ENCODE measurements at places on chromosomes 1 and 21. TPM values are rescaled to one million over a fixed set of nuclear protein-coding genes. Genes with fewer than 3 reads are reported as not detected.

DNA sequence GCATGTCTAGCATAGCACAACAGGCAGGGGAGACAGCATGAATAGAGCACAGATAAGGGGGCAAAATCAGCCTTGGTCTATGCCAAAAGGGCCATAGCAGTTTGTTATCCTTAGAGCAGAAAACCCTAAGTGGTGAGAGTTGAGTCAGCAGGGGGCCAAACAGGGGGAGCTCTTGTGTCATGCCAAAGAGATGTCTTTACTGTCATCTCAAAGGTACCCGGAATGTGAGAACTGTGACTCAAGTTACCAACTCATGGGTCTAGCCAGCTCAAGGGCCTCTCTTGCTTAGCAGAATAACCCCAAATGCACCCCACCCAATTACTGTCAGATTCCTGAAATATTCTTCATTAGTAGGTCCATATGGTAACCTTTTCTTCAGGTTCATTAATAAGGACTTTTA lies 45.9 kb upstream of the NRDC start:
- no peak for DNase-seq

- DNase-seq: no peak
Measured at GRCh38 chr1:205298191-205298994, 23.2 kb downstream of the NUAK2 start.

DNA sequence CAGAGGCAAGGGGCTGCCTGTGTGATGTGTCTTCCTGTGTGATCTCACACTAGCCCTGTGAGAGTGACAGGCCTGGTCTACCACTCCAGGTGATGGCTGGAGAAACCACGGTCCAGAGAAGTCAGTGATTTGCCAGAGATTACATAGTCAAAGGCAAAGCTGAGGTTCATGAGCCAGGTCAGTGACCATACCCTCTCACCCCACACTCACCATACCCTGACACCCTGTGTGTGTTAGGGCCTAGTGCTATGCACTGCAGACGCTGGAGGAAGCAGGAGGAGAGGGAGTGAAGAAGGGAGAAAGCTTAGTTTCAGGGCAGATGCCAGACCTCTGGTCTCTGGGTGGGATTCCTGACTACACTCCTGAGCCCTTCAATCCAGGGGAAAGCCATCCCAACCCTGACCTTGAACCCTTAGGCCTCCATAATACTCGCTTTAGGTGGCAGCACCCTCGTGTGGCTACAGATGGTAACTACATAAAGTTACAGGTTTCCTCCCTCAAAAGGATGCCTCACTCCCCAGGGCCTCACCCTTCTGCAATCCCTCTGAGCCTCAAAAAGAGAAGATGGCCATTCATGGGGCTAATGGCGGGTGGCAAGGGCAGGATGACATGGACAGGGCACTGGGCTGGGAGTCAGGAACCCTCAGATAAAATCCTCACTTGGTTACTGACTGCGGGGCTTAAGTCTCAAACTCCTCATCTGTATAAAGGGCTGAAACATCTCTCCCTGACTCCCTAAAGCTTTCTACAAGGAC lies 20.8 kb upstream of the SDC3 start:
- DNase-seq: no peak

GRCh38 chr1:215797859-215798258 lies 230.8 kb downstream of the KCTD3 start:
- DNase-seq: no peak

GRCh38 chr1:29043274-29043965 lies 80.3 kb downstream of the TMEM200B start:
- DNase-seq: no peak

GRCh38 chr1:100971021-100971420 lies 54.6 kb downstream of the DPH5 start:
- DNase-seq: no peak

- DNase-seq: no peak
Measured at GRCh38 chr1:2429780-2430591, 17.6 kb upstream of the PEX10 start.

GRCh38 chr1:108880850-108881249 lies 4.1 kb downstream of the GPSM2 start:
- no peak for DNase-seq

GRCh38 chr1:3778590-3779264 lies 6.2 kb downstream of the SMIM1 start:
- no peak for DNase-seq

DNA sequence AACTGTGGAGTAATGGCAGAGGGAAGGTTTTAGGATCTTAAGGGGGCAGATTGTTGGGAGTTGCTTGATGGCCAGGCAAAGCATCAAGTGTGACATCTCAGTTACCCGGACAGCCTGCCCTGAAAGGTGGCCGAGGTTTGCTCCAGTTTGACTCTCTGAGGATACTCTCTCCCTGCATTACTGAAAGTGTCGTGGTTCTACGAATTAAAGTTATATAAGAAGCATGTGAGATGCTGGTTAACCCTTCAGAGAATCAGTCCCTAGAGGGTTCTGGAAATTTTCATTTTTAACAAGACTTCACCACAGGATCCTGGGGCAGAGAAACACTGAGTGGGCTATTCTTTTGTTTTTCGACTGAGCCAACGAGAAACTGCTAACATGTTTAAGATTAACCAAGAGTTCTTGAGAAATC lies 689 bp upstream of the ZNF644 start:
- DNase-seq: no peak

- DNase-seq: no peak
Measured at GRCh38 chr1:7207875-7208646, 422.8 kb downstream of the CAMTA1 start.

DNA sequence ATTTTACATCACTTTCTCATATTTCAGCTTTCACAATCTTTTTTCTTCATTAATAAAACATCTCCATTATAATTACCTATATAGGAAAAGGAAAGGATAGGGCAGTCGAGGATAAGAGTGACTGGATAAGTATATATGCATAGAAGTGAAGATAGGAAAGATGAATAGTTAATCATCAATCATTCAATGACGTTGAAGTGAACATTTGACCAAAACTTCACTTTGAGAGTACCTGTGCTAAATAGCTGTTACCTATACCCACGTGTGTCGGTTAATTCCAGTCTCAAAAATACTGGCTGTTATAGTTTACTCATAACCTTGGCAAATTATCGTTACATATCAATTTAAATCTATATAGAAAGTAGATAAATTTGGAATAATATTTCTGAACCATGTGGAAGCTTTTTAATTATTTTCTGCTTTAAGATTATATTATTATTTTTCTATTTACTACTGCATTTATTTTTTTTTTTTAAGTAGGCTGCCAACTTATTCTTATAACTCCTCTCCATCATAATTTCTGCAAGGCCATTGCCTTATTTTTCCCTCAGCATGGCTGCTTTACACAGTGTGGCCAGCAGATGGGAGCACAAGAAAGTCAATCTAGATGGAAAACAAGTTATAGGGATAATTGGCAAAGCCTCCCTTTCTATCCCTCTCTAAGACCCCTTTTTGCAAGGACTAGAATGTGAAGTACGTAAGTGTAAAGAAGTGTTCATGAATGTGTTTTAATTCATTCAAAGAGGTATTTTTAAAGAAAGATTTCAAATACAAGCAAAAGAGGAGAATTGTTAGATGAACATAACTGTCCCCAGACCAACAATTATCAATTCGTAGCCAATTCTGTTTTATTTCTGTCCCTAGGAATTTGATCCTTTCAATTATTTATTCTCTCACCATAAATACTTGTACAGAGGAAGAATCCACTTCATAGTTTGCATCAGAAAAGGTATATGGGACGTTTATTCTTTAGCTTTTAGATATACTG lies 290.4 kb downstream of the KCNT2 start:
- DNase-seq: no peak

DNA sequence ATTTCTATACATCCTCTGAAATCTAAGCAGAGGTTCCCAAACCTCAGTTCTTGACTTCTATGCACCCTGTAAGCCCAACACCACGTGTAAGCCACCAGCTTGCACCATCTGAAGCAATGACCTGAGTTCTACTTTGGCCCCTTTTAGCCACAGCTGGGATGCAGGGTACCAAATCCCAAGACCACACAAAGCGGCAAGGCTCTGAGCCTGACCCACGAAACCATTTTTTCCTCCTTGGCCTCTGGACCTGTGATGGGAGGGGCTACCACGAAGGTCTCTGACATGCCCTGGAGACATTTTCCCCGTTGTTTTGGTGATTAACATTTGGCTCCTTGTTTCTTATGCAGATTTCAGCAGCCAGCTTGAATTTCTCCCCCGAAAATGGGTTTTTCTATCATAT lies 38.8 kb downstream of the STXBP3 start:
- DNase-seq: no peak

DNA sequence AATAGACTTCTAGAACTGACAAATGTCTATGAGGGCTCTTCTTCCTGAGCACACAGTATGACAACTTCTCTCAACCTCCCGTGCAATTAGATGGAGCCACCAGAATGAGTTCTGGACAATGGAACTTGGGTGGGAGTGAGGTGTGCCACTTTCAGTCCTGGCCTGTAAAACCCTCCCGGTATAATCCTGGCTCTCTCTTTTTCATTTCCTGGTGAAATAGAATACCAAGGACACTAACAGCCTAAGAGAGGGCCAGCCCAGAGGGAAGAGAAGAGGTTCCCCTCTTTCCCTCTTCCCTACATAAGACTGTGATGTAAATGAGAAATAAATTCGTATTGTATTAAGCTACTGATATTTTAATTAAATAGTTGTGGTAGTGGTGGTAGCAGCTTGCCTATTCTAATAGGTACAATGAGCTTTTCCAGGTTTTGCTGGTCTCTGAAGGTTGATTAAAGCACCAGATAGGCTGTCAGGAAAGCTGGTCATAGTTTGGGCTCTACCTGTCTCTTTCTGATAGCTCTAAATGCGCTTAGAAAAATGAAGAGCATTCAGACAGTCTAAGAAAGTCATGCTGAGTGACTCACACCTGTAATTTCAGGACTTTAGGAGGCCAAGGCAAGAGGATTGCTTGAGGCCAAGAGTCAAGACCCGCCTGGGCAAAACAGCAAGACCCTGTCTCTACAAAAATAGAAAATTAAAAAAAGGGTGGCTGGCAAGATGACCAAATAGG lies 108.6 kb upstream of the ZNF644 start:
- DNase-seq: no peak

Gene MFAP2
- total RNA-seq: 51.1 TPM

Gene CASZ1
- total RNA-seq: 30.7 TPM

Gene TLCD4
- 4.4 TPM for total RNA-seq

Measured in vagina (tissue), 2 donors.